RWPE1 (cell line): ENCODE measurements at places on chromosomes 5 and 9.

GRCh38 chr5:152883066-152883775, 478.1 kb upstream of the NMUR2 start:
- no peak for DNase-seq

DNA sequence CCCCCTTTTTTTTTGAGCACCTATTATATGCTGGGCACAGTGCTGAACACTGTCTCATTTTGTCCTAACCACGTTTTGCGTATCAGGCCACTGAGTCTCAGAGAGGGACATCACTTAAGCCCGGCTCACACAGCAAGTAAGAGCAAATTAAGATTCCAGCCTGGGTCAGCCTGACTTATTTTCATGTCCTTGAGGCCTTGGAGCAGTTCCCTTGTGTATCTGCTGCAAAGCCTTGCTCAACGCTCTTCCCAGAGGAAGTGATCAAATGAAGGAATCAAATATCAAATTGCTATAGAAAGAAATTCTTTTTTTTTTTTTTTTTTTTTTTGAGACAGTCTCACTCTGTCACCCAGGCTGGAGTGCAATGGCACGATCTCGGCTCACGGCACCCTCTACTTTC, 30.7 kb downstream of the ERGIC1 start:
- no peak for DNase-seq

DNA sequence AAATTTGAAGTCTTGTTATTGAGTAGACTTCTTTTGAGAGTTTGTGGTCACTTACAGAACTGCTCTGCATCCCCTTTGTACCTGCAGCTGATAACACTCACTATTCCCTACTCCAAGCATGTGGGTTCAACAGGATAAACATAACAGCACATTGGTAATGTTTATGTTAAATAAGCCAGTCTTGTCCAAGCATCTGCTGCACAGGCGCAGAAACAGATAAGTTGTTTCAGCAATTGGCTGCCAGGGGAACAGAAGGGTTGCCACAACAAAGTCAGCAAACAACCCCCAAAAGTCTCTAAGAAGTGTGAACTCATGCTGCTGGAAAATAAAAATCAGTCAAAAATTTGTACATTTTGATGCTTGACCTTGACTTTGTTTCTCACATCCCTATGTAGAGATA, 174.6 kb downstream of the GDNF start:
- no peak for DNase-seq

DNA sequence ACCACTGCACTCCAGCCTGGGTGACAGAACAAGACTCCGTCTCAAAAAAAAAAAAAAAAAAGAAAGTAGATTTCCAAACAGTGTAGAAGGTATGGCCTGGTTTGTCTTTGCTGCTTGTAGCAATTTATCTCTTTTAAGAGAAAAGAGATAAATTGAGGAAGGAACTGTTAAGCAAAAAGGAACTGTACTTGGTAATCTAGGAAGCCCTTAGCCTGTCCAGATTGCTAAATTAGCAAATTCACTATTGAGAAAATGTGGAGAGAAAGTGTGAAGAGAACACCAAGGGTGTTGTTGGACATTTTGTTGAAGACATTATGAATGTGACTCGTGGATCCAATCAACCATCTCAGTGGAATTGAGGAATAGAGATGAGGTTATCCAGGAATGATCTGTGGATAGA, 13.0 kb upstream of the SUSD3 start:
- no peak for DNase-seq

GRCh38 chr9:36721846-36722588, 149.3 kb downstream of the MELK start:
- DNase-seq: no peak

DNA sequence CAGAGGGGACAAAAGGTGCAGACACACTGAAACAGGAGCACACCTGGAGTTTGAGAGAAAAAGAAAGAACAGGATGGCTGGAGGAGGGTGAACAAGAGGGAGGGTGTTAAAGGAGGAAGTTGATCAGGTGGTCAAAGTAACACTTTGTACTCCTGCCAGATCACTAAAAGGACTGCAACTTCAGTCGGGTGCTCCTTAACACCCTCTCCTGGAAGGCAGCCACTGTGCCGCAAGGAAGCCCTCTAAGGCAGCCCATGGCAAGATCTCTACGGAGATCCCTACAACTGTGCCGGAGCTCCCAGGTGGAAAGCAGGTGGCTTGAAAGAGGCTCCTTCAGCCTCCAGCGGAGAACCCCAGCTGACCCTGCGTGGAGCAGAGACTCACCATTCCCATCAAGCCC, 124.4 kb upstream of the MSX2 start:
- no peak for DNase-seq

DNA sequence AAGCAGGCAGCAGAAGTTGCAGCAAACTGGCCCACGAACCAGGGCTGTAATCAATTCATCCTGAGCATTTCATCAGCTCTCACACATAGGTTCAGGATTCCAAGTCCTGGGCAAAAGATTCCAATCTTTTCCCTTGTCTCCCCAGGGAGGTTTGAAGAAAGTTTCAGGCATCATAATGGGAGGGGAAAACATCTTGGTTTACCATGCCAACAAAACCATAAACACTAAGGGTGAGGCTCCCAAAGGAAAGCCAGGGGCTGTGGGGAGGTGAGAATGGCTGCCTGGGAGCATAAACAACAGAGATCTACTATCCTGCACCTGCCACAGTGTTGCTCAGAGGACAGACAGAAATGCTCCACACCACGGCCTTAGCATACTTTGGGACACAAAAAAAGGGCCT, 94.6 kb downstream of the SH3TC2 start:
- no peak for DNase-seq

GRCh38 chr5:109281136-109281690, 128.6 kb downstream of the PJA2 start:
- no peak for DNase-seq

DNA sequence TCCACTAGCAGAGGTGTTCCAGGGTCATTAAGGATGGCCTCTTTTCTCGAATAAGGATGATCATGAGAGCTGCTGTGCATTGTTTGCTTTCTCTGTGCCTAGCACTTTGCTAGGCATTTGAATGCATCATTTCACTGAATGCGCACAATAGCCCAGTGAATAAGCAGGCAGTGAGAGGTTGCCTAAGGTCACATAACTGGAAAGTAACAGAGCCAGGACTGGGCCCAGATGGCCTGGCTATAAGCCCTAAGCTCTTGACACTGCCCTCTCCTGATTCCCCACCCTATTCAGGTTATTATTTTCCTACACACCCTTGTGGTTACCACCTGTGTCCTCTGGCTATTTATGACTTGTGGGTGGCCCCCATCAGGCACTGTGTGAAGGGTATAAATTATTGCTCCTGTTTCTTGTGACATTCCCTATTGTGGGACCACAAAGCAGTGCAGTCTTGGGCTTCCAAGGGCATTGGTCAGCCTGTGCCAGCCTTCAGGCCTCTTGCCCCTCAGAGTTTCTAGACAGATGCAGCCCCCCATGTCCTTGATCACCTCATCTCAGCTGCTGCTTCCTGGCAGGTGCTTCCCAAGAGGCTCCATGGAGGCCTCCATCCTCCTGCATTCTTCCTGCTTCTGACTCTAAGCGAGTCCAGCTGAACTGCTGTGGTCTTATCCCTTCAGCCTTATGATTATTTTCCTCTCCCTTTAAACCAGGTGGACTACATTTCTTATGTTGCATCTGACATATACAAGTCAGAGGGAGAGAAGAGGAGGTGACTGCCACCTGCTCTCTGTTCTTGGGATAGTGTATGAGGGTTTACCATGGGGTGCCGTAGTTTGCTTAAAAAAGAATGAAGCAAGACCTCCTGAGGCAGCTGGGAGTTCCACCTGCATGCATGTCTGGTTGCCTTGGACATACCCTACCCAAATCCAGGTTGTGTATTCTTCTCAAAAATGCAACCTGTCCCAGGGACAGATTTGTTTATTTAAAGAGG, 47.6 kb downstream of the ANGPTL2 start:
- no peak for DNase-seq

- no peak for DNase-seq
Measured at GRCh38 chr5:160926428-160926827, 74.4 kb upstream of the ATP10B start.

- DNase-seq: peak; percentile 36
Measured at GRCh38 chr5:123937230-123937629, 425.3 kb downstream of the CSNK1G3 start.

- DNase-seq: peak; percentile 90
Measured at GRCh38 chr5:5340206-5340729, 82.2 kb upstream of the ICE1 start.

DNA sequence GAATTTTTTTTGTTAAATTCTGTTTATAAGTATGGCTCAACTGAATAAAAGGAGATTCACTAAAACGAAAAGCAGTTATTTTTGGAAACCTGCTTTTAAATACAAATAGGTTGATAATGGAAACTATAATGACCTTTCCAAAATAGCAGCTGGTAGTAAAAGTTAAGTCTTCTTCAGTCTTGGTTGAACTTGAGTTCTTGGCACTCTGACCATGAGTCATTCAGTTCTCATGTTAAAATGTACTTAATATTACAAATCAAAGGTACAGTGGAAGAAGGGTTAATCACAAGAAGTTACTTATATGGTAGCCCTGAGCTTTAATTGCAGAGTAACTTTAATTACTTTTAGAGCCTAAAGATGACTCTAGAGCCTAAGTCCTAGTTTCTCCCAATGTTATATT, 62.1 kb downstream of the KLF9 start:
- no peak for DNase-seq

DNA sequence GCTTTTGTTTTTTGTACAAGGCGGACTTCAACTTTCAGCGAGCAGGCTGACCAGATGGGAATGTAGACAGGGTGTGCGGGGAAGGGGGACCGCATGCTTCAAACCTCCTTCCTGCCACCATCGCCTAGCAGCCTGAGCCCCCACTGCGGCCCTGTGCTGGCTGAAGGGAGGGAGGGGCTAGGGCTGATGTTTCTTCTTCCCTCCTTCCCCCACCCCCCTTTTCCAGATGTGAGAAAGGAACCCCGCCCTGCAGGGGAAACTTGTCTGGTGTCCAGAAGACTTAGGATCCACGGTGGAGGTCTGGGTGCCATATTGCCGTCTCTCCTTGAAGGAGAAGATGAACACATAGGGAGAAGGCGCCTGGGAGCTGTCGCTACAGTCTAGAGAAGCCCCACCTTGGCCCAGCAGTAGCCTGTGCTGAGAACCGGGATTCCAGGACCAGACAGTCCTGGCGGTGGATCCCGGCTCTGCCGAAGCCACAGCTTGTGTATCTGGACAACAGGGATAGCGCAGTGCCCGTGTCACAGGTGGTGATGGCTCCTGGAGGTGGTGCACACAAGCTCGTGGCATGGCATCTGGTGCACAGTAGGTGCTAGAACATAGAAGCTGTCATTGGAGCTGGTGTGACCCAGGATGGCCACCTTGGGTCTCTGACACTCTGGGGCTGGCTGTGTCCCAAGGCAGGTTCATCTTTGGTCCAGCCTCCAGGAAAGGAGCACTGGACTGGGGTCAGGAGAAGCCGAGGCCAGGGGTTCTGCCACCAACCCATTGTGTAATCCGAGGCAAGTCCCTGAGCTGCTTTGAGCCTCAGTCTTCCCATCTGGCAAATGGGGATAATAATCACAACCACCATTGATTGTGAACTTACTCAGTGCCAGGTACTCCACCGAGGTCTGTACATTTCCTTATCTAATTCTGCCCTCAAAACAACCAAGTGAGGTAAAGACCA, 205.6 kb downstream of the C9orf50 start:
- DNase-seq: no peak

DNA sequence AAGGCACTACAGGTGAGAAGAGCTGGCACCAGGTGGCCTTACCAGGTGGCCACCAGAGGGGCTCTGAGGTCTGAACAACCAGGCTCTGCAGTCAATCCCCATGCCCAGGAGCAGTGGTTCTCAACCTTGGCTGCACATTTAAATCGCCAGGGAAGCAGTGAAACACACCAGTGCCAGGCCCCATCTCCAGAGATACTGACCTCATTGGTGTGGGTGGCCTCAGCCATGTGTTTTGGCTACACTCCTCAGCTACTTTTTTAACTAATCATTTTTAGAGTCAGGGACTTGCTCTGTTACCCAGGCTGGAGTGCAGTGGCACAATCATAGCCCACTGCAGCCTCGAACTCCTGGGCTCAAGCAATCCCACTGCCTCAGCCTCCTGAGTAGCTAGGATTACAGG, 56.0 kb downstream of the GABBR2 start:
- DNase-seq: no peak

GRCh38 chr9:69149321-69149807, 24.7 kb upstream of the TJP2 start:
- DNase-seq: no peak

GRCh38 chr5:178304761-178305645, 72.4 kb upstream of the PHYKPL start:
- no peak for DNase-seq

GRCh38 chr9:69397384-69398214, 72.6 kb downstream of the ENTREP1 start:
- no peak for DNase-seq

- DNase-seq: no peak
Measured at GRCh38 chr9:134991808-134992754, 74.4 kb upstream of the FCN1 start.

DNA sequence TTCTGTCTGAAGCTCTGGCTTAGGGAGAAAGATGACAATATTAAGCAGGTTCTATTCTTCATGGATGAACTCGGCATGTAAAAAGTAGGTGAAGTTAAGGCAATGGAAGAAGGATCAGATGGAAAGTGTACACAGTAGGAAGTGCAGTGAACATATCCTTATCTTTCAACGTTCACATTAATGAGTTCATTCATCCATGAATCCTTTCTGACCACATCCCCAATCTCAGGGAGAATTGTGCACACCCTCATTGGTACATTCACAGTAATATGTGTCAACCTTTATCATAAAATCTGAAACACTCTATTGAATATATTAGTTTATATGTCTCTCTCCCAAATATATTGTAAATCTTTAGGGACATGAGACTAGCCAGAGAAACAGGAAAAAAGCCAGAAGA, 5.5 kb downstream of the GIN1 start:
- no peak for DNase-seq

- DNase-seq: no peak
Measured at GRCh38 chr5:77022511-77023417, 7.4 kb upstream of the AGGF1 start.

- DNase-seq: no peak
Measured at GRCh38 chr5:143165049-143165880, 238.2 kb downstream of the NR3C1 start.

- peak; percentile 87 for DNase-seq
Measured at GRCh38 chr9:34603610-34604231, 8.2 kb downstream of the RPP25L start.

DNA sequence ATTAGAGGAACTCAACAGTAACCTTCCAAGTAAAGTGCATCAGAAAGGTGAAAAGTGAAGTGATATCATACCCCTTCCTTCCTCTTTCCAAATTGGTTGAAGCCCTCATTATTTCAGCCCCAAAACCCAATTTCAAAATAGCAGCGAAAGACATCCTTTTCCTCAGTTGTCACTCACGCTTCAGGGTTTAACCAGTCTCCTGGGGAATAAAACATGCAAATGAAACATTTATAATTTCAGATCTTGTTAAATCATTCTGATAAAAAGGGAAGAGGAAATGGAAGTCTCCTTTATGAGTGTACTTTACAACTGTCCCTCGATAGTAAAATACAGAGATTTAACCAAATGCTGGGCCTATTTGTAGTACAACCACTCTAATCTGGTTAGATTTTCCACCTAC, 22.5 kb downstream of the TRPM6 start:
- DNase-seq: no peak

DNA sequence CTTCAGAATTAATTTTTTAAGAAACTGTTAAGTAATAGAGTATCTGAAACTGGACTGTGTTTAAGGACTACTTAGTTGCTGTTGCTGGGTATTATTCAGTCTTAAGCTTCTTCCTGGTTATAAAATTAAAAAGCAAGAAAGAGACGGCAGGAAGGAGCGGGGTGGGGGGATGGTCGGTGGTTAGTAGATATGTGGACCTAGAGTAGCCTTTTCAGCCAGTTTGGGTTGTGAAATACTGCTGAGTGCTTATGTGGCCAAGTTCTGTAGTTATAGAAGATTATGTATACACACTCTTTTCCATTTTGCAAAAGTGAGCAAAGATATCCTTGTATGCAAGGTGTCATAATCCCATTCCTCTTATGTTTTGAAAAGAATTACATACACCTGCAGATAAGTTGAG, 28.5 kb downstream of the TRIO start:
- DNase-seq: no peak
